ENCODE measurements at places on chromosomes 4 and X.

DNA sequence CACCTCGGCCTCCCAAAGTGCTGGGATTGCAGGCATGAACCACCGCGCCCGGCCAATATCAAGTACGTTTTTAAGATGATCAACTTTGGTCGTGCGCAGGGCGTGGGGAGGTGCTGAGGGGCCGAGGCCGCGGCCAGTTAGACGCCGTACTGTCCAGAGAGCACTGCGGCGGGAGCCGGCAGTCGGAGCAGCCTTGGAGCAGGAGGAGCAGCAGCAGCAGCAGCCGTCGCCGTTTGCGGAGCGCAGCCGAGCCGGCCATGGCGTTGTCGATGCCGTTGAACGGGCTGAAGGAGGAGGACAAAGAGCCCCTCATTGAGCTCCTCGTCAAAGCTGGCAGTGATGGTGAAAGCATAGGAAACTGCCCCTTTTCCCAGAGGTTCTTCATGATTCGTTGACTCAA lies 8.5 kb upstream of the USP9X start:
- DNase-seq, result no peak

- no peak for DNase-seq
These were observed 32.9 kb upstream of the VEGFC start for GRCh38 chr4:176825586-176825985.

DNA sequence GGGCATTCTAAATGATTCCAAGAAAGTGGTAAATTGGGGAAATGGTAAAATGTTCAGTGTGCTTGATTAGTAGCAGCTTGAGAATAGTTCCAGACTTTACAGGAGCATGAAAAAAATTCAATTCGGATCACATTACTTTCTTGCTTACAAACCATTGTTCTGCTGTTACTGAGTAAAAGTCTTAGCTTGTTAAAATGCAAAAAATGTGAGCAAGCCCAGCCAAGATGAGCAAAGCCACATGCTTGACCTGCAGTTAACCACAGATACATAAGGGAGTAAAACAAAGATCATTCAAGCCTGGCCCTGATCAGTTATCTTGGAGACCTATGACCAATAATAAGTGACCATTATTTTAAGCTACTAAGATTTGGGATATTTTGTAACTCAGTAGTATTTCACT lies 562.9 kb upstream of the MAGEB2 start:
- DNase-seq, result no peak

- DNase-seq, result no peak
These were observed 1.6 kb downstream of the CCNA2 start for GRCh38 chr4:121822047-121822446.

DNA sequence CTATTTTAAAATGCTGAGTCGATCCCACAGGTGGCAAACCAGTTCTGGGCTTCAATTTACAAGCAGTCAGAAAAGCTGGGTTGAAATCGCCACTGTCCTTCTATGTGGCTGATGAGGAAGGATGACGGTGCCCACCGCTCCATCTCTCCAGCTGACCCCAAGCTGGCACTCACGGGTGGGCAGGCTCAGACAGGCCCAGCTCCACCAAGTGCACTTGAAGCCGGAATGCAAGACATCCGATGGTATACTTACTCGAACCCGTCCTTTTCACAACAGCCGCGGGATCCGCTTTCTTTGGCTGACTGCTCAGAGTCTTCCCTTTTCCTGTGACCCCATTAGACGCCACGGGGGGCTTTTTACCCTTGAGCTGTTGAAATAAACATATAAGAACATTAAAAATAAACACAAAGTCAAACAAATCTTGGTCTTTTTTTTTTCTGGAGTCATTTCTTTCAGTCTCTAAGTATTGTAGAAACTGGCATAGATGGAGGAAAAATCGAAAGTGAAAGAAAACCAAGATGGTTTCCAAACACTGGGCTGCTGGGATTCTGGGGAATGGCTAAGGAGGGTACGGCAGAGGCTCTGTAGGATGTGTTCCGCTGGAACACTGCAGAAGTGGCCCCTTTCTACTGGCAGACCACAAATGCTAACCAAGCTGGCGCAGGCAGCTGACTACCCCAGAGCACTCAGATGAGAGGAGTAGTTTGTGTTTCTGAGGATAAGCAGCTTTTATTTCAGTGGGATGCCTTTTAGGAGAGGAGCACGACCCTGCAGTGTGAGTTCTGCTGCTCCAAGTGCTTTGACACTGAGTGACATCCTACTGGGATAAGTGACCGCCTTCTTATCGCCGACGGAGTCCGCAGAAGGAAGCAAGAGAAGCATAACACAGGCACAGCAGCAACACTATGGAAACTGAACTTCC lies 160.9 kb downstream of the AFAP1 start:
- DNase-seq, result no peak

DNA sequence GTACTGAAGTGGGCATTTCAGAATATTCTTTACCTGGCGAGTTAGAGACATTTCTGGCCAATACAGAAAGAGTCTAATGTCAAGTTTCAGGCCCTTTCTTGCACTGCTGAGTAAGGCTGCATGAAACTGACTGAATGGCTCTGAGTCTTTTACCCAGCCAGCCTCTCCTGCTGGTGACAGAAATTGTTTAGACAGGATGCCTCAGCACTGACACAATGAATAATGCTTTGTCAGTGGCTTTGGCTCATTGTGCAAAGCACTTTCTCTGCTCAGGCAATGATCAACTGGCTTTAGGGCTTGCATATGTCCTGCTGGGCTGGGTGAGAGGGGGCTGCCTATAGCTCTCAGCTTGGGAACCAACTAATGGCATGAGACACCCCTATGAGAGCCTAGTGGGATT lies 45.5 kb downstream of the CLNK start:
- DNase-seq, result no peak

DNA sequence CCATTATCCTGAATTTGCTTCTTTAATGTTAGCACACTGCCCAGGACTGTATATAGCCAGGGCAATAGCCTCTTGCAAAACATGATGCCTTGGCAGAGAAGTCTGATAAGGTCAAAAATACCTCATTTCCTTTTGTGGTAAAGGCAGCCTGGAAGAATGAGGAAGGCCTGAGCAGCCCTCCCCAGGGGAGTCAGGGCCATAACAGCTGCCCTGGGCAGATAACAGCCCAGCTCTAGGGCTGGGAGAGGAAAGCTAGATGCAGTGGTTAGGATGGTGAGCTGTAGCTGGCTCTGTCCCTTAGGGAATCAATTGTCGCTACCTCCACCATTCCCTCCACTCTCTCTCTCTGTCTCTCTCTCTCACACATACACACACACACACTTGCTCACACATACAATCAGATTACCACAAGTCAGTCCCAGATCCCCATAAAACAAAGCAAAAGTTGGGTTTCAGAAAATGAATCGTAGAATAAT lies 29.2 kb downstream of the EFHC2 start:
- DNase-seq, result no peak

GRCh38 chrX:154732421-154733065 lies 18.3 kb downstream of the GAB3 start:
- DNase-seq, result no peak

DNA sequence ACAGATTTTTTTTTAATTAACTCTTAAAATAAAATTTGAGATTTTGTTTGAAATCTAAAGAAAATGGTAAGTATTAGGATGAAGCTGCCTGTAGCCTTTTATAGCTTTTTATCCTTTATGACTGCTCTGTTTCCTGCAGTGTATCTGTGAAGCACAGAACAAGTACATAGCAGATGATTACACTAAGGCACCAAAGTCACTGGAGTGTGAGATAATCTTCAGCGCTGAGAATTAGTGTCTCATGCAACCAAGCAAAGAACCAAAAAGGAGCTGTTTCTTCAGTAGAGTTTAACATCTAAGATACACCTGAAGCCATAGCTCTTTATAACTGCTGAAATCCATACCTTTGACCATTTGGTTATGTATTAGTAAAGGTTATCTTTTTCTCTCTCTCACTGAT lies 1989.8 kb upstream of the PCDH10 start:
- DNase-seq, result no peak

DNA sequence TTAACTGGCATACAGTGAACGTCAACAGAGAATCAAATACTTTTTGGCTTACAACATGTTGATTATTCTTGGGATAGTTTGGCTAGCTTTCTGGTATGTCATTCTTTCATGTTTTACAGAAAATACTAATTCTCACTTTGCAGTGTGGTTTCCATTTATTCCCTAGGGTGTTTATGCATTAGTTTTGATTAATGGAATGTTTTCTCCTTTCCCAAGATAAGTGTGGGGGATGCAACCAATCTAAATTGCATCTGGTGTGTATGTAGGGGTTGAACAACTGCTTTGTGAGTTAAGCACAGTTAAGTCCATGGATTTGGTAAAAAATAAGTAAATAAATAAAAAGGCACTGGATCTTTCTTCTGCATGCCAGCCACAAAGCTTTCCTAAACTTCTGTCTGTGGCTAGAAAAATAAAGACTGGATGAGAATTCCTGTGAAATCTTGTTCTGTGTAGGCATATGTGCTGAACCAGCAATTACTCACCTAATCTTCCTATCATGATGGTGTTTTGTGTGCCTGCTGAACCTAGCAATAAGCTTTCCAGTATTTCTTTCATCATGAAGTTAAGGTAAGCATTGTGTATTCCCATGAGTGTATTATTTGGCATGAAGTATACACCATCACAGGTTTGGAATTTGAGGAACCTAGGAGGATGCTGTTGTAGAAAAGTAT lies 50.6 kb upstream of the TENM3 start:
- DNase-seq, result no peak

- DNase-seq, result no peak
These were observed 48.4 kb downstream of the IL15 start for GRCh38 chr4:141684785-141685184.

DNA sequence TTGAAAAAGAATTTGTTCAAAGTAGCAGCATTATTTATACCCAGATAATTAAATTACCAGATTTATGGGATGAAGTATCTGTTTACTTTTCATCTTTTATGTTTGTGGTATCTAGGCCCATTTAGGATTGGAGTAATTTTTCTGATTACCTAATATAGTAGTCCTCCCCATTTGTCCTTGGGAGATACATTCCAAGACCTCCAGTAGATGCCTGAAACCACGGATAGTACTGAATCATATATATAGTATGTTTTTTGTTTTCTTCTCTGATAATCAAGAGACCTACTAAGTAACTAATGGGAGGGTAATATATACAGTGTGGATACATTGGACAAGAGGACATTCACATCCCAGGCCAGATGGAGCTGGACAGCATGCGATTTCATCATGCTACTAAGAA lies 30.7 kb upstream of the PTPN13 start:
- DNase-seq, result no peak

DNA sequence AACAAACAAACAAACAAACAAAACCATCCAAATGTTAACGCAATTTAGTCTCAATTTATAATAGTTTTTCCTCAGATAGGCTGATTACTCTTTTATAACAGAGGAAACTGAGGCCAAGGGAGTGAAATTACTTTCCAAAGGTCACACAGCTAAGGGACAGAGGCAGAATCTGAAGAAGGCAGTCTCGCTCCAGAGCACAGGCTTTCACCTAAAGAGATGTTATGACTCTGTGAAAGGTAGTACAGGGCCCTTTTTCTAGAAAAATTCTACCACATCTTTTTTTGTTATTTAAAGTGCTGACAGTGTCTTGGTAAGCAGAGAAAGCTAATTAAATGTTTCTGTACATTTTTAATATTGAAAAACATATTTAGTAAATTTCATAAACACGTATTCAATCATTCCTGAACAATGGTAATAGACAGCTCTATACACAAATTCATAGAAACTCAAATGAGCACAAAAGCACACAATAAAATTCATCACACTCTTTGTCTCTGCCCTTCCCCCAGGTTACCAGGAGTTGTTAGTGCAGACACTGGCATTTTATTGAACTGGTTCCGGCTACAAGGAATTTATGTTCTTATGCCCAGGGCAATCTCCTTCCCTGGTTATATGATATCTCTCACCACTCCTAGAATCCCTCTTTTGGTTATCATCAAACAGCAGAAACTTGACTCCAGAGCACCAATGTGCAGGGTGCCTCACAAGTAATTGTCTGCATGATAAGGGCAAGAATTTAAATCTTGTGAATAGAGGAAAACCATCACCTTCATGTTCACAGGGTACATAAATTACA lies 7.7 kb upstream of the APBB2 start:
- no peak for DNase-seq

DNA sequence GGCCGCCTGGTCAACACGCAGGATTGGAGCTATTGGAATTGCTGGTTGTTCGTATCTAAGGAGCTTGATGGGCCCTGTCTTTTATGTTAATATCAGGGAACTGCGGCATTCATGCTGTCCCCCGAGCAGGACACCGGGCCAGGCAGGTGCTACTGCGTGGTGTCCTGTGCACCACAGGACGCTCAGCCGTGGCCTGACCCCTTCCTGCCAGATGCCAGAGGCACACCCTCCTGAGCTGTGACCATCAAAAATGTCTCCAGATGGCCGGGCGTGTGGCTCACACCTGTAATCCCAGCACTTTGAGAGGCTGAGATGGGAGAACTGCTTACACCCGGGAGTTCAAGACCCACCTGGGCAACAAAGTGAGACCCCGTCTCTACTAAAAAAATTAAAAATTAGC lies 32.1 kb downstream of the ABLIM2 start:
- no peak for DNase-seq

DNA sequence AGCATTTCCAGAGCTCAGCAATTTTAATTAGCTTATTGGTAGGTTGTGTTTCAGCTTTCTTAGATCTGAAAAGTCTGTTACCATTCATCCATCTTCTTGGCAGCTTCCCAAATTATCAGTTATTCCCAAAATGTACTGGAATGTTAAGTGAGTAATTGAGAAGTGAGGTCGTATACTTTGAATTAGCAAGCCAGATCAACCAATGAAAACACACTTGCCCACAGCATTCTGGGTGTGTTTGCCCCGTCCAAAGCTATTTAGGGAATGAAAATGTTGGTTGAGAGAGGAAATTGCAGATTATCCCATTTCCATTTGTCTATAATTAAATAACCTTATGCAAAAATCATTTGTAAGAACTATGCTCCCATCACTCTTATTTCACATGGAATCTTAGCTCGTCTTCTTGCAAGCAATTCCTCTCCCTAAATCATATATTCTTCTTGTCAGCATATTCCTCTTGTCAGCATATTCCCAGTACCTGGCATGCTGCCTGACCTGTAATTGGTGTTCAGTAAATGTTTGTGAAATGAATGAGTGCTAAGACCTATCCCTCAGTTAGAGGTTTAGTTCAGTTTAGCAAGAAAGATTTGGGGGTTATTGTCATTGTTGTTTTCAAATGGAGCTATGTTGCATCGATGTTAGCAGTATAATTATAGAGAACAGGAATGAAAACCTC lies 23.3 kb upstream of the ANTXR2 start:
- no peak for DNase-seq

DNA sequence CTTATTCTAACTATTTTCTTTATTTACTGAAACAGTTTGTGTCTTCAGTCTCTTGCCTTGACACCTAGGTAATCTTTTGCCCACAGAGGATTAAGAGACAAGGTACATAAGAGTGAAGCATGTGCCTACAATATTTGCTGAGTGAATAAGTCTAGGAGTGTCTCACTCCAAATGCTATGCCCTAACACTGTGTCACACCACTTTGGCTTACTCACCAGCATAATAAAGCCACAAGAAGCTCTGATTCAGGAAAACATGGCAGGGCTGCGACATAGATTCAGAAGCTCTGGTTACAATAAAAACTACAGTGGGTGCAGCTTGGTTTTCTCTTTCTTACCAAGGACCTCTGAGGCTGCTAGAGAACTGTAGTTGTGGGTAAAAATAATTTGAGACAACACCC lies 127.1 kb downstream of the RBM46 start:
- no peak for DNase-seq

- peak; percentile 40 for DNase-seq
These were observed 63.6 kb downstream of the STARD8 start for GRCh38 chrX:68710870-68711576.

All from HepG2 (cell line).